Brain (organoid and tissue), 16 donors: ENCODE measurements at places on chromosomes 12 and 14.
A peak's percentile ranks its signal among the peaks of the same experiment; 100 is the strongest.

- peak; percentile 86 for DNase-seq
These were observed 3.9 kb upstream of the LRP1 start for GRCh38 chr12:57124261-57124877.

GRCh38 chr12:69027411-69027881 lies 94.5 kb upstream of the CPM start:
- peak; percentile 5 for DNase-seq

DNA sequence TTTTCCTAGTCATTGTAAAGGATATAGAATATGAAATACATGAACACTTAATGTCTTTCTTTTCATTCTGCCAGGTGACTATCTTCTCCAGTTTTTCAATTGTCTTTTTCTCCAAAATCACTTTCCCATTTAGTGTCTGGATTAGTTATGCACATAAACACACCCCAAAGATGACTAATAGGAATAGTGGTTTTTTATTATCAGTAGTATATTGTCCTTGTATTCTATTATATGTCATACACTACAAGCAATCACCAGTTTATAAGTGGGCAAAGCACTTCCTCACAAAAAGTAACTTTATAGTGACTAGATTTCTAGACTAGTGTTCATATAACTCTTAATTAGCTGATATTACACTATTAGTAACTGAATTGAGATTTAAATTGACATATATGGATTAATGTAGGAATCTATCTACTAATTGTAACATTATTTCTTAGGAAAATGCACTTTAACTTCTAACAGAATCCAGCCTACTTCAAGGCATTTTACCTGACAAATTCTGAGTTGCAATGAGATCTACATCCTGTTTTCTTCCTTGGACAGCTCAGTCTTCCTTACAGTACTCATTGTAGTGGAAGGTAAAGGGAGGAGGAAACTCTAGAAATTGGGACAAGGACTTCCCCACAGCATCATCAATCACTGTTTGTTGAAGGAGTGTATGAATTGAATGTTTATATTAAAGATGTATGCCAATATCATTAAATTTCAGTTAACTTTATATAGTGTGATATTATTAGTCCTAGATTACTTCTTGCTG lies 186.1 kb upstream of the GARIN2 start:
- DNase-seq: no peak

DNA sequence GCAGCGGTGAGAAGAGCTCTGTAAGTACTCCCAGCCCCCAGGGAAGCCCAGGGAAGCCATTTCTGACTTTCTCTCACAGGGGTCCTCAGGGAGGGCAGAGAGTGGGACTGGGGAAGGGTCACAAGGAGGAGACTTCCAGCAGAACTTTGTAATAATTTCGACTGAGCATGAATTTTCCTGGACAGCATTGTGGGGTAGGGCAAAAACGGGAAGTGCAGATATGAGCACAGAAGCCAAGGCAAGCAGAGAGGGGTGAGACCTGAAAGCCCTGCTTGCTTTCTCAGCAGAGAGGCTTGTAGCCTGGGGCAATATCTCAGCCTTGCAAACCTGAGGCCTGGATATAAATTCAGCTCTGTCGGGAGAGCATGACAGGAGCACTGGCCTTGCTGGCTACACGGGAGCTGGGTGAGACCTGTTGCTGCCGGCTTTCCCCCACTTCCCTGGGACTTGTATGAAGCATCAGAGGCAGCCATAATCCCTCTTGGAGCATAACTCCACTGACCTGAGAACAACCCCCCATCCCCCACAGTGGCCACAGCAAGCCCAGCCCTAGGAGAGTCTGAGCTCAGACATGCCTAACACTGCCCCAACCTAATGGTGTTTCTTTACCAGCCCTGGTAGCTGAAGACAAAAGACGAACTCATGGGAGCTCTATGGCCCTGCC lies 9.8 kb upstream of the IQSEC3 start:
- DNase-seq: no peak

DNA sequence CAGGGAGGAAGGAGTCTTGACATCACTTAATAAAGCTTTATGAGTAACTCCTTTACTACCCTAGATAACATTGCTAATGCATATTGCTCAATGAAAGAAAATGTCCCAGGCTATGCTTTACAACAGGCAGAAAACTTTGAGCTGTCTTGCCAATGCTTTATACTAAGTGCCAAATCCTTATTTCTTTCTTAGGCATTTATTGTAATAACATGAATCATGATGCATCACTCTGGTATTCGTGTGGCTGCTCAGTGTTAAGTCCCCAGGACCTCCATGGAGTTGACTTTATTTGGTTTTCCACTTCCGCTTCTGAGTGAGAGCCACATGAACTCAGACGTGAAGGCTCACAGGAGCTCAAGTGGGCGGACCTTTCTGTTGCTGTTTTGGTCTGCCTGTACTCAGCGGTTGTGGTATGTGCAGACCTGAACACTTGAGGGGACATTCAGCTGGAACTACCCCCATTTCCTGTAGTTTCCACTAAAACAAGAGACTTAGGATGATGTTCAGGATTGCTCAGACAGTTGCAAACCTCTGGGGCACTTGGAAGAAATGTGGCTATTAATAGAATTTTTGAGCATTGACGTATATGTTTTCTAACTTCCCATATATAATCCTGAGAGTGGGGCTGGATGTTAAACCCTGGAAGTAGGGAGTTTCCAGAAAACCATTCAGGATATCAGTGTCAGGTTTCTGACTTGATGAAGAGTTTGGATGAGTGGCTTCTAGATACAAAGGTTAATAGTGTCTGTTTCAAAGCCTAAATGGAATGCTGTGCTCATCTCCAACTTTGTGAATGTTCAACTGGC lies 258.6 kb downstream of the MSRB3 start:
- DNase-seq: no peak

GRCh38 chr12:20213723-20214625 lies 154.4 kb upstream of the PDE3A start:
- no peak for DNase-seq

DNA sequence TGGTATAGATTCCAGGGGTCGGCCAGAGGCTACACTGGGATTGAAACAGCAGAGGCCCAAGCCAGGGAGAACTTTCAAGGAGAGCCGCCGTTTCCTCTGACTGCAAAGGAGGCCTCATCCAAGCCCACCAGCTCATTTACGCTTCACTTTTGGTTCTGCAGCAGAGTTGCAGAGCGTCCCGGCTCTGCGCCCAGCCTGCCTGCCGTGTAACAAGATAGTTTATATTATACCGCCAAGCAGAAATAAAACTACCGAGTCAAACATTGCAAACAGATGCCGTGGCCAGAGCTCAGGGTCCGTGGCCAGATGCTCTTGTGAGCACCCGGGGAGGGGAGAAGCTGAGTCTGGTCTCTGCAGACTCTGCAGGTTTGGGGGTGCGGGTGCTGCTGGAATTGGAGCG lies 60.7 kb upstream of the TBX3 start:
- DNase-seq: no peak

- peak; percentile 55 for DNase-seq
These were observed 1.6 kb downstream of the OAS3 start for GRCh38 chr12:112939761-112940381.

DNA sequence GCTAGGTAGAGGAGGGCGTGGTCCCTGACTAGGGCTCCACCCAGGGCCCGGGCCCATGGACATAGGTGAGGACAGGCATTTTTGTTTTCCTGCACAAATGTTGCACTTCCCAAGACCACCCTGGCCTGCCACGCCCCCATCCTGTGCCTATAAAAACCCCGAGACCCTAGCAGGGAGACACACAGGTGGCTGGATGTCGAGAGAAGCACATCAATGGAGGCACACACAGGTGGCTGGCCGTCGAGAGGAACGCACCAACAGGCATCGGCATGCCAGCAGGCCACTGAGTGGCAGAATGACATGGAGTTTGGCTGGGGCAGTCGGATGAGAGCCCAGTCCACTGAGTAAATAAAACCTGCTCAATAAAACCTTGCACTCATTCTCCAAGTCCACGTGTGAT lies 157.9 kb upstream of the ABCD2 start:
- DNase-seq: no peak

GRCh38 chr12:131959641-131960589 lies 10.2 kb downstream of the EP400 start:
- no peak for DNase-seq

DNA sequence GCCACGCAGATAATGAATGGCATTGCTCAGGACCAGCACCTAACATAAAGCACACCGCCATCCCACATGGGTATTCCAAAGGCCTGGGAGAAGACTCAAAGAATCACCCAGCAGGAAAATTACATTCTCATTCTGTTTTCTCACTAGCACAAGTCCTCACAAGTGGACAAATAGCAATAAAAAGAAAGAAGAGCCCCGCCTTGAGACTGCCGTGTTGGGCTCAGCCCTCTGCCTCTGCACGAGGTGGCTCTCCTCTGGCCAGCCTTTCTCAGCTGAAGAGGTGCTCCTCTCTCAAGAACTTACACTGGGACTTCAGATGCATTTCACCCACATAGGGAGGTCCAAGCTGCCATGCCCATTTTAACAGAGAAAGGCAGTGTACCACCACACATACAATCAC lies 207.5 kb downstream of the SPTSSA start:
- DNase-seq: no peak

DNA sequence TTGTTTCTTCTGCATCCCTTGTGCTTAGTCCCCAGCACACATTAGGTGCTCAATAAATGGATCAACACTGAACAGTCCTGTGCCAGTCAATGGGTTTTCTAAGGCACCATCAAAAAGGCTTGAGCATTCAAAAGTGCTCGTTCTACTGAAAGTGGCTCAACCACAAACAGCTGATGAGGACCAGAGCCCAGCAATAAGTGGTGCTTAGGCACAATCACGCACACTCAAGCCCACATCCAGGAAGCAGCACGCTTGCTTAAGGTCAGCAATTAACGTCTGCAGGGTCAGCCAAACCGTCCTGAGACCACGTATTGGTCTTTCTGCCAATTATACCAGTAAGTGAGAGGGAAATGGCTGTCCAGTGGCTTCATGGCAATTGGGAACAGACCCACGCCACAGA lies 56.5 kb downstream of the PRIMA1 start:
- no peak for DNase-seq

- DNase-seq: peak; percentile 40
These were observed 163.6 kb upstream of the BMP4 start for GRCh38 chr14:54120260-54120659.

- DNase-seq: no peak
These were observed 180.7 kb upstream of the SLC38A2 start for GRCh38 chr12:46553266-46553665.

DNA sequence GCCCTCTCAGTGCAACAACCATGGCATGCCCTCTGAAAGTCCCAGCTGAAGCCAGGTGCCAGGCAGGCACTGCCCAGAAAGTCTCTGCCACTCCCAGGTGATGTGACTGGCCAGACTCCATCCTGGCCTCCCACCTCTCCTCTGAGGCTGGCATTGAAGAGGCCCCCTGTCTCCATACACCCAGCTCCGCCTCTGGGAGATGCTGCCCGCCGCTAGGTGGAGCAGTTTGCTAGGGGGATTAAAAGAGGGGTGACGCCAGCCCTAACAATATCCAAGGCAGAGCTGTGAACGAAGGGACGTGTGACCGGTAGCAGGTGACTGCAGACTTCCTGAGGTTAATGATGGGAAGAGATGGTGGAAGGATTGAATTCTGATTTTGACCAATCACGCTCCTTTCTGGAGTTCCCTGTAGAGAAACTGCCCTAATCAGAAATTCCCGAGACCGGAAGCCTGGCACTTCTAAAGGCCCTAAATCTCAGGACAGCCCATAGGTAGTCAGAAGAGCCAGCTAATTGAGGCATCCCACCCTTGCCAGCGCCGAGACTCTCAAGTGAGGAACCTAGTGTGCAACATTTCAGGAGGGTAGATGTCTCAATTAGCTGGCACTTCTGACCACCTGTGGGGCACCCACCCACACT lies 8.3 kb upstream of the PLEK2 start:
- DNase-seq: no peak
